ENCODE measurements at places on chromosomes 5 and 9.
A peak's percentile ranks its signal among the peaks of the same experiment; 100 is the strongest.

- no peak for DNase-seq
These were observed 135.6 kb downstream of the SEMA6A start for GRCh38 chr5:116438979-116439554.

DNA sequence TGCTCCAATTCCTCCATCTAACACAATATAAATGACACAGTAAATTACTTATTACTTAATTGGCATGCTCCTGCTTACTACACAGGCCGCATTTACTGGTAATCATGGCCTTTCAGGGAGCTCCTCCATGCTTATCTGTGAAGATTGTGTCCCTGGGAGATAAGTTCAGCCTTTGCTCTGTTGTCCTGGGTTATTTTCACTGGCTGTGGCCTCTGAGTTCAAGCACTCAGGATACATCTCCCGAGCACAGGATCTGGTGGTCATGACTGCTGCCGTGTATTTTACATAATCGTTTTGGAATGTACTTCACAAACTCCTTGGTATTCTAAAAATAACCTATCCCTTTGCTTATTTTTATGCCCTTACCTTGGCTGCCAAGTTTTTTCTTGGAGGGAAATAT is 215.7 kb downstream of the ICE1 start:
- DNase-seq = no peak

- DNase-seq = no peak
These were observed 102.8 kb upstream of the SAP30L start for GRCh38 chr5:154342963-154343362.

DNA sequence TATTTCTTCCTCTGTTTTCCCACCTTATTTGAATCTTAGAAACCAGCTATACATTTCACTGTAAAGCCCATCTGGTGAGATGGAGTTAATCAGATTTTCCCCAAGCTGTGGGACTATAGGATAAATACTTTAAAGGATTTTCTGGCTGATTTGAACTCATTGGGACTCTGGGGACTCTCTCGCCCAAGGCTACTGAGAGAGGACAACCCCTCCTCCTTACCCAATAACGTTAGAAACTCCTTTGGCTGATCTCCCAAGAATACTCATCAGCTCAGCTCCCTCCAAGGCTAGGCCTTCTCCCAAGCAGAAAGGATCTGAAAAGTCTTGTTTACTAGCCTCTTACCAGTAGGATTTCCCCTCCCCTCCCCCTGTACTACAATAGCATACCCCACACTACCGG is 1.5 kb upstream of the GLRA1 start:
- DNase-seq = no peak

DNA sequence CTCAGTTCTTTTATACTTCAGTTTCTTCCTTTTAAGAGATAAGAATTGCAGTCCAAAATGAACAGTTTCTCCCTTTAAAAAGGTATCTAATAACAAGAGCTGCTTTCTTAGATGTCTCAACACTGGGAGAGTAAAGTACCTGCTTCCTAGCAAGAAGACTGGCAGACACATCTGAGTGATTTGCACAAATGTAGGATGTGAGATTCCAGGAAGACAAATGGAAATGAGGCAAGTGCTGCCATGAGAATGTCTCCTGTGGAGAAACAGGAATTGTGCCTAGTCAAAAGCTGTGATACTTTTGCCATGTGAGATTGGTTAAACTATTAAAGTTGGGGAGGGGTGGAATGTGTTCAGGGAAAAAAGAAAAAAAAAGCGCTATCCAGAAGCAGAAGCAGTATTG is 159.1 kb downstream of the HTR1A start:
- DNase-seq = no peak

- DNase-seq = no peak
These were observed 45.6 kb upstream of the SLC44A1 start for GRCh38 chr9:105198865-105199264.

DNA sequence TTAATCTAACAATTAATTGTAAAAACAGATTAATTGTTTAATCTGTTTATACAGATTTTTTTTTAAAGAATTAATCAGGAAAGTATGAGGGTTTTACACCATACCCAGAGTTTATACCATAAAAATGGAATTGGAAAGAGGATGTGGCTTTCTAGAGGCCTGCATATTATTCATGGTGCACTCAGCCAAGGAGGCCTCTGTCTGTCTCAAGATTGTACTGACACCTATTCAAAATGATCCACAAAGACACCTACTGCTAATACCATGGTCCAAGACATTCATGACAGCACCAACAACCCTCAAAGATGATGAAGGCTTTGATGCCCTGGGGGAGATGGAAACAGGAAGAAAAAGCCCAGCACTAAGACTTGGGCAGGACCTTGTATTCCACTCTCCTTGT is 58.1 kb upstream of the MAST4 start:
- no peak for DNase-seq

DNA sequence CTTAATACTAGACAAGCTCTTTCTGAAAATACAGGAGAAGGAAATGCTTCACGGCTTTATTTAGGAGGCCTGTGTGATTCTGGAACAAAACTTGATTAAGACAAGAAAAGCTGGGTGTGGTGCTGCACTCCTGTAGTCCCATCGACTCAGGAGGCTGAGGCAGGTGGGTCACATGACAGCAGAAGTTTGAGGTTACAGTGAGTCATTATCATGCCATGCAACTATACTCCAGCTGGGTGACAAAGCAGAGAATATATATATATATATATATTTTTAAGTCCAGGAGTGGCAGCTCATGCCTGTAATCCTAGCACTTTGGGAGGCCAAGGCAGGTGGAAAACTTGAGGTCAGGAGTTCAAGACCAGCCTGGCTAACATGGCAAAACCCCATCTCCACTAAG is 33.1 kb upstream of the SPIN1 start:
- DNase-seq = peak; percentile 43

DNA sequence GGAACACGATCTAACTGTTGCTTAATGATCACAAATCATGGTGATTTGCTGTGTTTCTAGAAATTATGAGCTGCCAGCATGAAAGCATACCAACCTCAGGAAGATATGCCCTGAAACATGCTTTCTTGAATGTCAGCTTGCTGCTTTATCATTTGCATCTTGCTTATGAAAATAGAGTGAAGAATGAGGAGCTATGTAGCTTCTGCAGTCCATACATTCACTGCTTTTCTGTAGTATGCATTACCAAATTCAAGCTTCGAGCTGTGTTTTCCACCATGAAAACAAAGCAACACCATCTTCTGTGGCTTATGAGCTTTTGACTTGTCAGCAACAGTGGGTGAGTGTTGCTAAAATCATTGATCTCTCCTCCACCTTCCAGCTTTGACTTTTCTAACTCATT is 16.5 kb downstream of the F2RL2 start:
- no peak for DNase-seq

- DNase-seq = no peak
These were observed 15.1 kb downstream of the BBLN start for GRCh38 chr9:128175102-128175563.

GRCh38 chr9:92438900-92439526 is 14.7 kb upstream of the OMD start:
- DNase-seq = no peak

DNA sequence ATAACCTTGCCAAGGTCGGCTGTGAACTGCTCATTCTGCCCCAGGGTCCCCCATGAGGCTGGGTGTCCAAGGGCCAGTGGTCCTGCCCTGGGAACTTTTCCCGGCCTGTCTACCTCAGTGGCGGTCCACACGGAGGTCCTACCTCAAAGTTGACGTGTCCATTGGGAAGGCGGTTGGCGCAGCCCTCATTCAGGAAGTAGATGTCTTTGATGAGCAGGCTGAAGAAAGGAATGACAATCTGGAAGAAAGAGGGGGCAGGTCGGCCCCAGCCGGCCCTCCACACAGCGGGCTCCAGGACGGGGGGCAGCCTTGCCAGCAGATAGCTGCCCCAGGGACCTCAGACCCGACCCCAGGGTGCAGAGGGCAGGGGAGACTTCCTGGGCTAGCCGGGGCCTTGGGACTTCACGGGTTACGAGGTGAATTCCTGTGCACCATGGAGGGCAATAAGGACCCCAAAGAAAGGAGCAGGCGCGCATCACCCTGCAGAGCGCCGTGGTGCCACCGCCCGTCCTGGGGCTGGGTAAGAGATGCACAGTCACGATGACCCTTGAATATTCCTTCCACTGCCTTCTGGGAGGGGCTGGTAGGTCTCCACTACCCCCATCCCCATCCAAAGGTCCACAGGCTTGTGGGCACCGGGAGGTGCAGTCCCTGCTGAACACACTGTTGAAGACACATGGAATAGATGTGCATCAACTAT is 42.9 kb upstream of the RNF130 start:
- DNase-seq = no peak

DNA sequence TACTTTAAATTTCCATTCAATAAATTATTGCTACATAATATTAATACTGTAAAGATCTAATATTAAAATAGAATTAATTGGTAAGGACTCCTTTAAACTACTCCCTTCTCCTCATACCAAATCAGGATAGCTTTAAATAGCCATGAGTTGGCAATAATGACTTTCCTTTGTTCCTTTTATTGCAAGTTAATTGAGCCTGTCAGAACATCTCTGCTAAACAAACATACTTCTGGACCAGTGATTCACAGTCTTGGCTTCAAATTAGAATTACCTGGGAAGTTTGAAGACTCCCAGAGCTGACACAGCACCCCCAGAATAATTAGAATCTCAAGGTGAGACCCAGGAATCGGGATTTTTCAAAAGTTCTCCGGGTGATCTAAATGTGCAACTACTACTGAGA is 18.7 kb downstream of the C5orf58 start:
- no peak for DNase-seq

GRCh38 chr9:22009506-22009867 is 382 bp upstream of the CDKN2B start:
- DNase-seq = no peak

DNA sequence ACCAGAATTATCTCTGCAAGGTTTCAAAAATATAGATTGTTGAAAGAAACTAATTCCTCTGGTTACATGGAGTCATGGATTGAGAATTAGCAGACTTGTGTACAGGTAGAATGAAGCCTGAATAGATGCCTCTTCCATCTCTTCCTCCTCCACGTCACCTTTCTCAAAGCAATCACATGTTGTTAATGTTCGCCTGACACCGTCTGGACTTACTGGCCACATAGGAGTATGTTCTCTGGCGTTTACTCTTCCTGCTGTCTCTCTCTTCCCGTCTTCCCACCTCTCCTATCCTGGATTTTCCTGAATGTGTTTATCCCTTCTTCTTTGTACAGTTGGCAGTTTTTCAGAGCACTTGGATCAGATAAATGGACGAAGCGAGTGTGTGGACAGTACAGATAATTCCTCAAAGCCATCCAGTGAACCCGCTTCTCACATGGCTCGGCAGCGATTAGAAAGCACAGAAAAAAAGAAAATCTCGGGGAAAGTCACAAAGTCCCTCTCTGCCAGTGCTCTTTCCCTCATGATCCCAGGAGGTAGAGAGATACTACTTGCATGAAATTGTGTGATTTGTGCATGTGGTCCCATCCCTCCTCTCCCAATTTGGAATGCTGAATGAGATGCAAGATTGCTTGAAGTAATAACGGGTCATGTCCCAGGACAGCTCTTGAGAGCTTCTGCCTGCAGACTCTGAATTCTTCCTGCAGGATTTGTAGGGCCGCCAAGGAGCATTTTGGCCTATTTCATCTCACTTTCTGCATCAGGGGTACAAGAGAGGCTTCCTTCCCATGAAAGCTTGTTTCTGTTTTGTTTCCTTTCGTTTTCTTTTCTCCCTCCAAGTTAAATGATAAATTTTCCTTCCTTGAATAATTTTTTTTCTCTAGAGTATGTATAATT is 47.3 kb downstream of the CD180 start:
- no peak for DNase-seq

DNA sequence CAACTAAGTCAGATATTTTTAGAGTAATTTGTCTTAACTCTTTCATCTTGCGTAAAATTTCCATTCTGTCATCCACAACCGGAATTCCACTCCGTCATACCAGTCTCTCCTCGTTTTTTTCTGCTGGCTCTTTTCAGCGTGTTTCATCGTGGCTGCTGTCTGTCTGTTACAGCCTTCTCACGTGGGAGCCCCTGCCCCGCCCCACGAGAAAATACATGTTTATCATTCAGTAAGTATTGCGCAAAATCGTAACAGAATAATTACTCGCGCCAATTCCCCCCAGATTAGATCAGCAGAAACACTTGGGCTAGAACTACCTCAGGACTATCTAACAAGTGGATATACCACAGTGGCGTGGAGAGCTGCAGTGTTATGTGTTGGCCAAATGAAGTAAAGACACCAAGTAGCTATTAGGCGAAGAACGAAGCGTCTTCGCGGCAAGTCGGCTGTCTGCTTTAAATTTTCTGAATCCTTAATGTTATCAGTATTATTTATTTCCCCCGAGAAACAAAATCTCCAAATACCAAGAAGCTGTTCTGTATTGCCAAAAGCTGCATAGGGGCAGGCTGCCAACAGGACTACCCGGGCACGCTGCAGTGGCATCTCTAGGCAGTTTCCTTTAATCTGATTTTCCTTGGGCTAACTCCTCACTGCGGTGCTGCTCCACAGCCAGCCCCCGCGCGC is 566 bp upstream of the FOCAD start:
- DNase-seq = peak; percentile 53

GRCh38 chr5:33468775-33469435 is 28.1 kb downstream of the TARS1 start:
- DNase-seq = no peak

DNA sequence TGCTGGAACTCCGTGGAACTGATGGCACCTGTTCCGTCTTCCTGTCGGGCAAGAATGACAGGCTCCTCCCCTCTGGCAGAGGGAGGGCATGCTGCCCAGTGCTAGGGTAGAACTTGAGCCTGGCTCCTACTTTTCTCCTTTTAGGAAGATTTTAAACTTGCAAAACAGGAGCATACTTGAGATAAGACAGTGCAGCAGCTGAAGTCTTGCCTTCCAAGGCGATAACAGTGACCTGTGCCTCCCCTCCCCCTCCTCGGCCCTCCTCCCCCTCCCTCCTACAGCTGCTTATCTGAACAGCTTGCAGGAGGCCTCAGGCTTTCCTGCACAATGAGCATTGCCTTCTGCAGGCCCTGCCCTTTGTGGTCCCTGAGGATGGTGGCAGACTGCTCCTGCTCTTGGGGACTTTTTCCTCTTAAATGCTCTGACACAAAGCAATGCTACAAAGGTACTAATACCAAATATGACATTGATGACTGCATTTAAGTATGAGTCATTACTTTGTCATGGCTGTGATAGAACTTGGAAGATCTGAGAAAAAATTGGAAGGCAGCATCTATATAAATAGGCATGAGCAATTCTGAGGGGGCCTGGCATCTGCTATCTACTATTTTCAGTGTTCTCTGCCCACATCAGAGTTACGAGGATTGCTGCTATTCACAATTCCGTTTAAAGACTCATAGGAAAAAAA is 2.0 kb downstream of the GADD45G start:
- no peak for DNase-seq

DNA sequence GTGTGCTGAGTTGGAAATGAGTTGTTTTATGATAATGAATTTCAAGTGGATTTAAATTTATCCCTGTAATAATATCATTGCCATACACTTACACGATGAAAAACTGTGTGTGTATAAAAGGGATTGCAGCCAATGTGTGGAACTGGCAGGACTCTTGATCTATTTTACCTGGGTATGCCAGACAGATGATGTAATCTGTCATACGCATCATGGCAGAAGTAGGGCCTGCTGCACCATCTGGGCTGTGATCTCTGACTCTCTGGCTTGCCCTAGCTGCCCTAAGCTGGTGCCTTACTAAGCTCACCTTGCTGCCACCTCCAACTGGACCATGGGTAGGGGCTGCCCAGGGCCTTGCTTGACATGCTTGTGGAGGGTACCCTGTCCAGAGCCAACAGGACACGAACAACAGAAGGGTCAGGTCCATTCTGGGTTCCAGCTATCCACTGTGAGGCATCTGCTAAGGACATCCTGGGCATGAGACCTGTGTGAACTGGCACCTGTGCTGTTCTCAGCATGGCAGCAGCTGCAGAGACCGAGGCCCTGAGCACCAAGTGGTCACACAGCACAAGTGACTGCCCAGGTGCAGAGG is 184.2 kb downstream of the FSTL4 start:
- DNase-seq = peak; percentile 32
